Iris pigment epithelial cell (primary cell): ENCODE measurements at places on chromosomes 3 and 15.

- DNase-seq = no peak
Observed at GRCh38 chr3:187685948-187686347, 15.8 kb upstream of the SST start.

DNA sequence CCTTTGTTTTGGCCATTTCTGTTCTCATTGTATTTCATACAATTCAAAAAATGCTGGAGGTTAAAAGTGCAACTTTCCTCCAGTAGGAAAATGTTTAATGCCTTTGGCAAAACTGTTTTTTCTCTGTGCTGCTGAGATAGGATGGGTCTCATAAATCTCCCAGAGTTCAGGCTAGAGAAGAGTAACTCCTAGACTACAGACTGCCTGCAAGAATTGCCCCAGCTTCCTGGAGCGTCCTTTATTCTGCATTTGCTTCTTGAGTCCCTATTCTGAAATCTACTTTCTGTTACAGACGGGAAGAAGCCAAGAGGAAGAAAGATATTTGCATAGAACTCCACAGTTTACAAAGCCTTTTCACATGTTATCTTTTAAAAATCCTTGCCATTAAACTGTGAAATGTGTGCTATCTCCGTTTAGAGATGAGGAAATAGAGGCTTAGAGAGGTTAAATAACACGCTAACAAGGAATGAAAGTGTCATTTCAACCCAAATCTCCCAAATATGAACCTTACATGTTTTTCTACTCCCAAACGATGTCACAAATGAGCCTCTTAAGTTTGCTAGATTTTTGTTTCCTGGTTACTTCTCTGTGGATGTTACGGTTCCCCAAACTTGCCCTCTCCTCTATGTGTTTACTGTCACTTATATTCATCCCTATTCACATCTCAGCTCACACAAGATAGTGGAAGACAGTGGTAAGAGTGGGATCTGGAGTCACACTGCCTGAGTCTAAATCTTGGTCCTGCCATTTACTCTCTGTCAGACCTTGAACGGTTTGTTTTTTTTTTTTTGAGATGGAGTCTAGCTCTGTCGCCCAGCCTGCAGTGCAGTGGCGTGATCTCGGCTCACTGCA lies 17.4 kb downstream of the NANOGP8 start:
- DNase-seq = peak; percentile 23

DNA sequence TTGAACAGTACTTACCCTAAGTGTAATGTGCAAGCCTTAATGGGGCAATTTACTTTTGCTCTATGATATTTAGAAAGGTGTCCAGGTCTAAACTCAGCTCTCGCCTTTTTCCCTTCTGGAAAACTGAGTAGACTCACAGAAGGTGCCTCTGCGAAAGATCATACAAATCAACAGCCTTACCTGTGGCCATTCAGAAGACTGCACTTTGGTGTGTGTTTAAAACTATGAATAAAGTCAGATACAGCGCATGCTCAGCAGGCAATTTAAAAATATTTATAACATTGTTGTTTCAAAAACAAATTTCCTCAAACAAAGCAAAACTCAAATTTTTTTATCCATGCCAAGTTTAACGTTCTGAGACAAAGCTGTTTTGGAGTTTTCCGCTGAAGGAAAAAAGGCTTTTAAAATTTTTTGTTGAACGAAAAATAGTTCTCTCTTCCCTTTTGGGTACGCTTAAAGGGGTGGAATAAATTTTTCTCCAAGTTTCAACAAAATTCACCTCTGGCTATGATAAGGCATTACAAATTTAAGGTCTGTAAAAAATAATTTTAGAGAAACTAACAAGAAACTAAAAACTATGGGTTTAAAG lies 156.3 kb downstream of the TIGIT start:
- DNase-seq = no peak

DNA sequence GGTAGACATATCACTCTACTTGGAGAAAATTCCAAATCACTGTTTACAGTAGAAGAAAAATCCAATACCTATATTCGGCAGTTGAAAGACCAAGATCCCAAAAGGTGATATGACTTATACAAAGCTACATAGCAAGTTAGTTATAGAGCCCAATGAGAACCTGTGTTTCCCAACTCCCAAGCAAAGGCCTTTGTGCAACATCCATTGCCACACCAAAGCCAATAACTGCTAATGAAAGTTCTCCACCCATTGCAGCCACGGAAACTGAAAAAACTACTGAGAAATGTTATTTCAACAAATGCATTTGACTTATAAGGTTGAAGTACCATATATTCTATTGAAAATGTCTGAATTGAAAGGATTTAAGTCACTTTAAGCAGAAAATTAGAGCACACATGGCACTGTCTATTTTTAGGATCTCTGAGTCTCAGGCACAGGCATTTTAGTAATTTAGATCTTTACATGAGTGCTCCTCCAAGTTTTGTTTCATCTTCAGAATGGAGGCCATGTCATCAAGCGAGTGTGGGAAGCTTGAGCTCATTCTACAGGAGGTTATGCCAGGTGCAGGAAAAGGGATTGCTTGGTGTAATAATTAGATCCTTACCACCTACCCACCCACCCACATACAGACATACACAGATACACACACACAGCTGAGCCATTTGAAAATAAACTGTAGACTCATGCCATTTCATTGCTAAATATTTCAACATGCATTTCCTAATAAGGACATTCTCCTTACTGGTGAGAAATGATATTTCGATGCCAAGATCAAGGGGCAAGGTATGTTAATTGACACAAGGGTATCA lies 19.7 kb upstream of the ANO10 start:
- no peak for DNase-seq

DNA sequence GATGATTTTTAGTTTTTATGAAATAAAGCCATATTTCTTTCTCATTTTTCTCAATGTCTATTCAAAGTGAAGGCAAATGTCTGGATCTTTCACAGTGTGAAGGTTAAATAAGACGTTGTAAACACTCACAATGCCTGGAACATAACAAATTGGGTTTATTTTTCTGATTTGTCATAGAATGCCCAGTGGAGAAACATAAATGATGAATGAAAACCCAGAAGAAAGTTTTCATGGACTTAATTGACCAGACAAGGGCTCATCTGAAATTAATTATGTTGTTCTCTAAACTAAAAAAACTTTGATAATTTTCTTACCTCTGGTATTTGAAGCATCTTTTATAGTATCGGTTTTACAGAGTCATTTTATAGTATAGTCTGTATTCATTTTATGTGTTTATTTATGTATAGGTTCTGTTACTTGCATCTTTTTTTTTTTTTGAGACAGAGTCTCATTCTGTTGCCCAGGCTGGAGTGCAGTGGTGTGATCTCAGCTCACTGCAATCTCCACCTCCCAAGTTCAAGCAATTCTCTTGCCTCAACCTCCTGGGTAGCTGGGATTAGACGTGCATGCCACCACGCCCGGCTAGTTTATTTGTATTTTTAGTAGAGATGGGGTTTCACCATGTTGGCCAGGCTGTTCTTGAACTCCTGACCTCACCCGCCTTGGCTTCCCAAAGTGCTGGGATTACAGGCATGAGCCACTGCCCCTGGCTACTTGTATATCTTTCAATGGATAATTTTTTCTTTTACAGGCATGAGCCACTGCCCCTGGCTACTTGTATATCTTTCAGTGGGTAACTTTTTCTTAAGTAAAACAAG lies 15.1 kb upstream of the BNIP2 start:
- peak; percentile 56 for DNase-seq
